Heart left ventricle (tissue), 16 donors: ENCODE measurements at places on chromosomes 4 and X.

DNA sequence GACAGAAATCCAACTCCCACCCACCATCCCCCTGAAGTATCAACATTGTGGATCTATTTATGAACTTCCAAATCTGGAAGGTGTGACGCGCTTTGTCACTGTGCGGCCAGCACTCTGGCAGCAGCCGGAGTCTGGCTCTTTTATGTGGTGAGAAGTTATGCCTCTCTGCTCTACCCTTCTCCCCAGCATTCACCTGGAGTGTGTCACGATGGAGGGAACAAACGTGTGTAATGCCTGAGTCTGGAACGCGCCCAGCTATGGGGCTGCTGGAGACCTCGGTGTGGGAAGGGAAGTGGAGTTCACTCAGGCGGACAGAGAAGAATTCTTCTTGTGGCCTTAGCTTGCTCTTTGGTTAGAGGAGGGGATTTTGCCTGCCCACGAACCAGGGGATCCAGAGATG is 222.1 kb upstream of the RPL34 start:
- DNase-seq: no peak

DNA sequence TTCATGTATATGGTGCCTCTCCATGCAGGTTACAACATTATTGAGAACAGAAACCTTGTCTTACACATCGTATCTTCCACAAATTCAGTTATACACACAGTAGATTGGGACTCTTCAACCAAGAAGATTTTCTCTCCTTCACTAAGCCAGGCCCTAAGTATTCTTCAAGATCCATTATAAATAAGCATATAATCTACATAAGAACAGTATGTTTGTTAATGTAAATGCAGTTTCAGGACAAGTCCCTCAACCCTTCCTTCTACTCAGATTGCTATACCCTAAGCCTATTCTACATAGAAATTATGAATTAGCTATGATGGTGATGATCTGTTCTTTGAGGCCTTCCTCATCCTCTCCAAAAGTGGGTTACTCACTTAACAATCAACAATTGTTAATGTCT is 41.2 kb downstream of the COL4A6 start:
- DNase-seq: no peak

- DNase-seq: no peak
These were observed 33.7 kb downstream of the TKTL1 start for GRCh38 chrX:154329294-154329693.

GRCh38 chrX:14094191-14094590 is 64.5 kb upstream of the GEMIN8 start:
- DNase-seq: no peak

DNA sequence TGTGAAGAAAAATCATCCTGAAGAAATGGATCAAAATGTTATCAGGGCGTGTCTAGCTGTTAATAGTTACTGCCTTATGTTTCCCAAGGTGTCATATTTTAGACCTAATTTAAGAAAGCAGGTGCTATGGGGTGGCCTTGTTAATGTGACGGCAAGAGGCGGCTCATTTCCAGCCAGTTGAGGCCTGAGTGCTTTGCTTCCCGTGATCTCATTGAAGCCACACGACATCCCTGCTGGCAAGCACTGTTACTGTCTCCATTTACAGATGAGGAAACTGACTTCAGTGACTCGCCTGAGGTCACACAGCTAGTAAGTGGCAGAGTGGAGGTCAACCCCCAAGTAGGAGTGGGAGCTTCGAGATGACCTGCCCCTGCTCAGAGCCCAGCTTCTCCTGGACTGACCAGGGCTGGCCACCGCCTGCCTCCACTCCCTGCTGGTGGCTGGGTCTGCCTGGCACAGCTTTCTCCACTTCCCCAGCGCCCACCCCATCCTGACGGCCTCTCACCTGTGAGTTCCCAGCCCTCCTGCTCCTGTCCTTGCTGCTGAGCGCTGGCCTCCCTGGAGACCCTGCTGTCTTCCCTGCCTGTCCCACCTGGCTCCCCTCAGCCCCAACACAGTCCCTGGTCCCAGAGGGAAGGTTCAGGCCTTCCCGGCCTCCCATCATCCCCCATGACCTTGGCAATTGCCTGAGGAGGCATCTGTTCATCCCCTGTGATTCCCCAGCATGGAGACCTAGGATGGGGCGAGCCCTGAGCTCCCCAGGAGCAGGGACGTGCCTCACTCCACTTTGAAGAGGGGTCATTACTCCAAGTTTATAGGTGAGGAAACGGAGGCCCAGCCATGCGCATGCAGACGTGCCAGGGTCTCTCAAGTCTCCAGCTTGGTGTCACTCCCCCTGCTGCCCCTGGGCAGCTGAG is 47.7 kb upstream of the SORCS2 start:
- no peak for DNase-seq
